ENCODE measurements at places on chromosomes 3 and 15.

GRCh38 chr3:9290566-9290965 is 41.1 kb upstream of the SRGAP3 start:
- DNase-seq = no peak

- no peak for DNase-seq
Measured at GRCh38 chr15:88525418-88525817, 21.1 kb downstream of the DET1 start.

GRCh38 chr15:38373016-38373415 is 80.9 kb upstream of the FAM98B start:
- no peak for DNase-seq

GRCh38 chr15:66897416-66897815 is 168.0 kb upstream of the SMAD3 start:
- DNase-seq = no peak

DNA sequence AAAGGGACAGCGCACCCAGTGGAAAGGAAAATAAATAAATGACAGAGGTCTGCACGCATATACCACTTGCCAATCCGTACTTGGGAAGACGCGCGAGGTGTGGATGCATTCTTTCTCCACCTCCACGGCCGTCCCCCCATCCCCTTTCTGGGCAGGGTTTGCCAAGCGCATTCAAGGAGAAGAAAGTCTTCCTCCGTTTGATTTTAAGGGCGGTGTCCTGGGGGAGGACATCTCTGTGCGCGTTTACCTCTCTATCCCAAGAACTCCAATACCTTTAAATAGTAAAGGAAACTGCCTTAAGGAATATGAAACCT is 576 bp upstream of the MB21D2 start:
- no peak for DNase-seq

DNA sequence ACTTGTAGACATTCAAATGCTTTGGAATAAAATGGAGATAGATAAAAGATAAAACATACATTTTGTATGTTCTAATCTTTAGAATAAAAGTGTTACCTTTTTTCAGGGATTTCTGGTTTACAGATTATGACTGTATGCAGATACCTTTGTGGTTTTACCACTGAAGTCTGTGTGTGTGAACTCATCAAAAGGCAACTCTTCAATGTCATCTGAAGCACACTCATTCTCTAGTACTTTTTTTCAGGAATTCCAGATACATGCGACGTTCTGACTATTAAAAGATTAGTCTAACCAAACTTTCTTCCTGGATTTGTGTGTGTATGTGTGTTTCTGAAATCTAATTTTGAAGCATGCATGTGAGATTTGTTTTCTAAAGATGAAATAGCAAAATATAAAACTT is 188.6 kb downstream of the NLGN1 start:
- DNase-seq = no peak

DNA sequence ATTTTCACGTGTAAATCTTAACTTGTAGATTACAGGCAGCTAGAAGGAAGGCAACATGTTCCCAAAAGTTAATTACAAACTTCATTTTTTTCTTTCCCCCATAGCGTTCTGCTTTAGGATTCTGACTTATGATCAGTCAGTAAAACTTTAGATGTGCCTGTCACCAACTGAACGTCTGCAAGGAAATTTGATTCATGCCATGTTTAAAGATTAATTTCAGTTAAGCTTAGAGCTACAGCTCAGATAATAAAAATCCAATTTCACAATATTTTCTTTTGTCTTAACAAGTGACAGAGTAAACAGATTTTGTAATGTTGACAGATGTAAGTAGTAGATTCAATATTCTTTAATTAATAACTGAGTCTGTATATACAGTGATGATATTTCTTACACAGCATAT is 253.1 kb downstream of the NFKBIZ start:
- DNase-seq = no peak

DNA sequence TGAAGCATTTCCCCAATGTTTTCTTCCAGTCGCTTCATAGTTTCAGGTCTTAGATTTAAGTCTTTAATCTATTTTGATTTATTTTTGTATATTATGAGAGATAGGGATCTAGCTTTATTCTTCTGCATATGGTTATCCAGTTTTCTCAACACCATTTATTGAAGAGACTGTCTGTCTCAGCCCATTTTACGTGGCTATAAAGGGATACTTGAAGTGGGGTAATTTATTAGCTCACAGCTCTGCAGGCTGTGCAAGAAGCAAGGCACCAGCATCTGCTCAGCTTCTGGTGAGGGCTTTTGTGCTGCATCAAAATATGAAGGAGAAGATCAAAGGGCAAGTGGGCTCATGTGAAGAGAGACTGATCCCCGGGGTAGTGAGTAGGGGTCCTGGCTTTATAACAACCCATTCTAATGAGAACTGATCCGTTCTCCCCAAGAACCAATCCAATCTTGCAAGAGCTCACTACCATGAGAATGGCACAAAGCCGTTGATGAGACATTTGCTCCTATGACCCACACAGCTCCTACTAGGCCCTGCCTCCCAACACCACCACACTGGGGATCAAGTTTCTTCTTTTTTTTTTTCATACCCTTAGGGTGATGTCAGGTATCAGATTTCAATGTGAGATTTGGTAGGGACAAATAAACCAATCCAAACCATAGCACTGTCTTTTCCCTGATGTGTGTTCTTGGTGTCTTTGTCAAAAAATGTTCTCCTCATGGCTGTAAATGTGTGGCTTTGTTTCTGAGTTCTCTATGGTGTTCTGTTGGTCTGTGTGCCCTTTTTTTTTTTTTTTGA is 63.2 kb downstream of the IQGAP1 start:
- DNase-seq = peak; percentile 53

GRCh38 chr3:70646635-70647034 is 334.2 kb upstream of the MDFIC2 start:
- no peak for DNase-seq

GRCh38 chr3:25156626-25157025 is 271.4 kb upstream of the RARB start:
- peak; percentile 70 for DNase-seq

- no peak for DNase-seq
Measured at GRCh38 chr15:84598993-84599392, 1.8 kb upstream of the ZSCAN2 start.

- peak; percentile 41 for DNase-seq
Measured at GRCh38 chr15:64635499-64636495, 139.6 kb downstream of the RBPMS2 start.

GRCh38 chr15:85706779-85707518 is 87.8 kb downstream of the KLHL25 start:
- no peak for DNase-seq

- DNase-seq = no peak
Measured at GRCh38 chr3:94686208-94686607, 623.3 kb downstream of the NSUN3 start.

- DNase-seq = no peak
Measured at GRCh38 chr3:153372326-153372725, 210.3 kb downstream of the RAP2B start.

DNA sequence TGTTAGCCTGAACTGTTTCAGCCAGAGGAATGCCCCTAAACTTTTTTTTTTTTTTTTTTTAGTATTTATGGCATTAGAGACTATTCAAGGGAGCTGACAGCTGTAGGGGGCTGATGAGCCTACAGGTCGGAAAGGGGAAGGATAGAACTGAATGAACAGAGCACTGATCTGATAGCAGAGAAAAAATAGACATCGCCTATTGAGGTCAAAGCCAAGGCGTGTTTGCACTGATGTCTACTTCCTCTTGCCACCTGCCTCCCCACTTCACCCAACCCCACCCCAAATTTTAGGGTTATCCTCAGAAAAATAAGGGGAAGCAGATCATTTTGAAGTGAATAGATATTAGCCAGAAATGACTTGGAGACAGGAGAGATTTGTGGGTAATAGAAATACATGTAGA is 3.0 kb upstream of the ZMAT3 start:
- DNase-seq = no peak

DNA sequence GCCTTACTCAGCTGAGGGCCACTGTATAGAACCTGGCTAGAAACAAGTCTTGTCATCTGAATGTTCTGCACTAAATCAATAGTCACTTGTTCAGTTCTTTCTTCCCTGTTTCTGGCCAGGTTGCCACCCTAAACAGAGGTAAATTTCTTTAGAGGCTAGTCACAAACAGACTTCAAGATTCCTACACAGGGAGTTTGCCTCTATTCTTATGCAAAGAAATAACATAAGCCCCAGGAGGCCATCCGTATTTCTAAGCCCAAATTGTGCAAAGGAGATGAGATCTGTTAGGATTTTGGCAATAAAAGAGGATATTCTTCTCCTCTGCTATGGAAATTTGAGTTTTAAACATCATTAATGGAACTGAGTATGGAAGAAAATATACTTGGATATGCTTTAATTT is 4.9 kb downstream of the ZIC4 start:
- DNase-seq = no peak

DNA sequence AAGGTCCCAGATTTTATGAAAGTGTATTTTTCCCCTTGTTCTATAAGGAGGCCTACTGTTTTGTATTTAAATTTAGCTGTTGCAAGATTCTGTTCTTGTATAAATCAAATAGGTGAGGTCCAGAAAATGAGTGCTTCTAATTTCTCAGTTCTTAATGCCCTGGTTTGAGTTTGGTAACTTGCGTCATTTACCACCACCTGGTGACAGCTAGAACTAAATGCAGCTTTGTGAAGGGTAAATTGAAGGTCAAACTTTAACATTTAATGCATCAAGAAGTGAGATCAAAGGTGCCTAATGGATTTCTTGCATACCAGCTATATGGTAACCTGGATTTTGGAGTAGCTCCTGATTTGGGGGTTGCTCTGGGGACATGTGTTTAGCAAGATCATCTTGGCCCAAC is 50.7 kb upstream of the POLR2M start:
- DNase-seq = no peak

GRCh38 chr3:165395188-165395587 is 199.0 kb upstream of the SLITRK3 start:
- no peak for DNase-seq

DNA sequence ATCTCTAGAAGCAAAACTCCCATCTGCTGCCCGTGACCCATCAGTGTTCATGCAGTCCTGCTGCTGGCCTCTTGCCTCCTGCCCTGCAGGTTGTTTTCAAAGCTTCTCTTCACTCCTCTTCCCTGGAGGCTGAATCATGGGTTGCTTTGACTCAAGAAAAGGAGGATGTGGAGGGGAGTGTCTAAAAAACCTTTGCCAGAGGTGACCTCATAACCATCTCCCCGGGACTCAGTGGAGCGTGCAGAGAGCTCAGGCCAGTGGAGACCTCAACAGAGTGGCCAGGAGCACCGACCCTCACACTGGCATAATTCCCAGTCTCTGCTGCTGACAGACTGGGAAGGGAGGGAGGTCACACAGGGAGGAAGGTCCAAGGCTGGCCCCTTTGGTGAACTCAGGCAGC is 60.9 kb upstream of the ITGA11 start:
- DNase-seq = no peak

DNA sequence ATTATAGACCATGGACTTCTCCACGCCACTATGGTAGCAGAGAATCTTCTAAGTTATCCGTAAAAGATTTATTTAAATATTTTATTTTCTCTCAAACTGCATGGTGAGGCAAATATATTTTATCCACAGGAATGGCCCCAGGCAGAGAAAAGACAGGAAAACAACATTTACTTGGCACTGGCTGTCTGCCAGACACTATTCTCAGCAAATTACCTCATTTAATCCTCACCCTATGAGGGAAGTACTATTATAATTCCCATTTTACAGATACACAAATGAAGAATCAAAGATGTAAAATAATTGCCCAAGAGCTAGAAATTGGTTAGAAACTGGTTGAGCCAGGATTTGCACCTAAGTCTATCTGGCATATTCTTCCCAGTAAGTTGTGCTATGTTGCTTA is 361.4 kb upstream of the IL12A start:
- no peak for DNase-seq

DNA sequence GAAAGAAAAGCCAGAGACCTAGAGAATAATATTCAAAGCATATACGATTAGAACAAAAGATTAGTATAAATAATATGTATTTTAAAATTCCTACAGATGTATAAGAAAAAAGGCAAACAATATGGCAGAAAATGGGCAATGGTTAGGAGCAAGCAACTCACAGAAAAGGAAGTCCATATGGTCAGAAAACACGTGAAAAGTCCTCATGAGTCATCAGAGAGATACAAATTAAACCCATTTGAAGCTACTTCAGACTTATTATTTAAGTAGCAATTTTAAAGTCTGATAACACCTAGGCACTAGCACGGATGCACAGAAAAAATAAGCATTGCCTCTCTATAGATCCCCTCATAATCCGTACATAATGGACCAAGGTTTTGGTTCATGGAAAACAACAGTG is 25.6 kb downstream of the SLC7A14 start:
- DNase-seq = no peak

- no peak for DNase-seq
Measured at GRCh38 chr3:1962396-1963088, 136.1 kb upstream of the CNTN4 start.

DNA sequence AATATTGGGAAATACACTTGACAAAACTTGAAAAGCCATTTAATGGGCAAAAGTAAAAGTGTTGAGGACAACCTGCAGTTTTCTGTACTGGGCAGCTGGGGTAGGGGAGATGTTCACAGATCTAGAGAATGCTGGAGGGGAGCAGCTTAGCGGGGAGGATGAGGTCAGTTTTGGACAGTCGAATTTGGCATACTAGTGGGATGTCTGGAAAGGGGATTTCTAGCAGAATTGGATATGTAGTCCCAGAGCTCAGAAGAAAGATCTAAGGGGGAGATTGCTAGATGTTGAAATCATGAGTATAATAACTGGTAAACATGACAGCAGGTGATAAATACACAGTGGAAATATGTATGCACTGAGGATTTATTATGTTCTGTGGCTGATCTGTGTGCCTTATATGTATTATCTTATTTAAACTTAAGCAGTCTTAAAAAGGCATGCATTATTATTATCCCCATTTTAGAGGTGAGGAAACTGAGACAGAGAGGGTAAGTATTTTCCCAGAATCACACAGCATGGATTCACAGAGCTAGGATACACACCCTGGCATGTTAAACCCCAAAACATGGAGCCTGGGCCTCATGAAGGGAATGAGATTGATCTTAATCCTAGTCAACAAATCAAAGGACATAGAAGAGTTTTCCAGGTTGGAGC is 42.7 kb downstream of the TLNRD1 start:
- no peak for DNase-seq

GRCh38 chr15:98347001-98347400 is 301.3 kb upstream of the IGF1R start:
- DNase-seq = no peak

DNA sequence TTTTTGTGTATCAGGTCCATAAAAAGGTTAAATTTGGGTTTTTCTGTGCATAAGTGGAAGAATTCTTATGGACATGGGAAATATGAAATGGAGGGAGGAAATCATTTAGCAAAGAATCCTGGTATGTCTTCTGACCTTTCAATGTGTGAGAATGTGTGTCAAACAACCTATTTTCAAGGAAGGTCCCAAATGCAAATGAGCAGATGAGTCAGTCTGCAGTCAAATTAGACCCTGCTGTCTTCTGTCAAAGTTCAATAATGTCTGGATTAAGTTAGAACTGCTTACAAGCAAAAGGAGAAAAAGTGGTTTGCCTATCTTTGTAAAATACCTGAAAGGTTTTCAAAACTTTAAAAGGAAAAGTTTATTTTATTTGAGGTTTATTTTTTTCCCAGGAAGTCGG is 15.3 kb downstream of the FBN1 start:
- no peak for DNase-seq

DNA sequence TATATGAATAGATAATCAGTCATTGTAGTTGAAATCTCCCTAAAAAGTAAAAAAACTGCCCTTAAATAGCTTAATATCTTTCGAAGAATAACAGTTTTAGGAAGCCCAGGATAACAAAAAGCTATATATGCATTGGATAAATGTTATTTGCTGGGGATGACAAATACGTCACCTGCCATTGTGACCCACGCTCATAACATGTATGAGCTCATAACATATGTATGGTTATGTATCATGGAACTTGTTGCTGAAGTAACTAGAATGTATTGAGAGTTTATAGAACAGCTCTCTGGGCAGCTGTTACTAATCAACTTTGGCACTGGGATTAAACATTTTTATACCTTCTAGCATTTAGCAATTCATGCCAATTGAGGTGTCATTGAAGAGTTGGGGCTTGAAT is 1.7 kb upstream of the LRCH3 start:
- no peak for DNase-seq
